ENCODE measurements at places on chromosomes 12 and 14. TPM values are rescaled to one million over a fixed set of nuclear protein-coding genes. Genes with fewer than 3 reads are reported as not detected.

HOXC6 gene
- total RNA-seq = 10.9 TPM

KLHL33 gene
- not detected for total RNA-seq

NRXN3 gene
- total RNA-seq = 0.08 TPM

TAS2R7 gene
- total RNA-seq = not detected

NUP37 gene
- total RNA-seq = 47.4 TPM

HOMEZ gene
- total RNA-seq = 13.0 TPM

SLC17A8 gene
- not detected for total RNA-seq

CCDC92 gene
- total RNA-seq = 38.0 TPM

PTPN6 gene
- total RNA-seq = 27.0 TPM

TSFM gene
- 23.6 TPM for total RNA-seq

SIX6 gene
- total RNA-seq = not detected

MDGA2 gene
- total RNA-seq = 0.17 TPM

PLXNC1 gene
- total RNA-seq = 3.2 TPM

ZNF10 gene
- total RNA-seq = 9.2 TPM

KRT71 gene
- total RNA-seq = not detected

METTL3 gene
- 36.1 TPM for total RNA-seq

VWF gene
- under 0.01 TPM for total RNA-seq

GPR132 gene
- not detected for total RNA-seq

PRH2 gene
- not detected for total RNA-seq

PHLDA1 gene
- total RNA-seq = 807 TPM

PMCH gene
- total RNA-seq = not detected

GTF2H3 gene
- 64.9 TPM for total RNA-seq

RFX4 gene
- not detected for total RNA-seq

TMEM229B gene
- total RNA-seq = 3.0 TPM

LRTM2 gene
- total RNA-seq = not detected

PSMD9 gene
- 39.8 TPM for total RNA-seq

RARG gene
- 33.5 TPM for total RNA-seq

CHGA gene
- 0.52 TPM for total RNA-seq

C1QL4 gene
- 0.27 TPM for total RNA-seq

RNASE8 gene
- total RNA-seq = not detected

PCNX1 gene
- 67.9 TPM for total RNA-seq

CLEC4D gene
- total RNA-seq = not detected

FOXG1 gene
- not detected for total RNA-seq

FBXW8 gene
- 10.7 TPM for total RNA-seq

TDRD9 gene
- 7.1 TPM for total RNA-seq

PTPRQ gene
- not detected for total RNA-seq
